T-helper 2 cell treated with Interferon-gamma antibody and Interleukin-4, amounts not matched to agents 5 μg/mL and 100 μg/mL, for 36 hours (primary cell): ENCODE measurements at places on chromosomes 1 and 21.
A peak's percentile ranks its signal among the peaks of the same experiment; 100 is the strongest.

DNA sequence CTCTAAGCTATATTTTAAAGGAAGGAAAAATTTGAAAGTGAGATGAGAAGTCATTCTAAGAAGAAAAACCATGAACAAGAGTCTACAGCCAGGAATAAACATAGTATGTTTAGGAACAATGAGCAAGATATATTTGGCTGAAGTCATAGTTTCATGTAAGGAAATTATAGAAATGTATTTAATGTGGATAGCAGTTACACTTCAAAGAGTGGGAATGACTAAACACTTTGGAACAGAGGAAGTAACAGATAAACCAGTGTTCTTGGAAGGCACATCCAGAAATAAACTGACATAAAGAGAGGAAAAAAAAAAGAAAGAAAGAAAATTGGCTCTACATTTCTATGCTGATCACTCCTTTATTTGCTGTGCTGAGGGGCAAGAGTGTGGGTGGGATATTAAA lies 18.0 kb downstream of the C8A start:
- no peak for DNase-seq

DNA sequence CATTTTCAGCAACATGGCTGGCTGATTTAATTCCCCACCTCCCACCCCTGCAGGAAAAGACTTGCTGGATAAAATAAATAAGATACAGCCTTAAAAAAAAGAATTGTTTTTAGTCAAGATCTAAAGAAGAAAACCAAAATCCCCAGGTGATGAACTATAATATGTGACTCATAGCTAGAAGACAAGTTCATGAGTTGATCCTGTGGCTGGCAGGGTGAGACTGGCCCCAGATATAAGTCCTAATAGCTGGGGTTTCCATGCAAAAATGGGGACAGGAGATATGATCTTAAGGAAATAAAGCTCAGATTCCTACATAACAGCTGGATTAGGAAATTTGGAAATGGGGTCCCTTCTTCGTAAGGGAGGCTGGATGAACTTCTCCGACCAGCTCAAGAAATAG lies 21.9 kb upstream of the RGSL1 start:
- DNase-seq = no peak

DNA sequence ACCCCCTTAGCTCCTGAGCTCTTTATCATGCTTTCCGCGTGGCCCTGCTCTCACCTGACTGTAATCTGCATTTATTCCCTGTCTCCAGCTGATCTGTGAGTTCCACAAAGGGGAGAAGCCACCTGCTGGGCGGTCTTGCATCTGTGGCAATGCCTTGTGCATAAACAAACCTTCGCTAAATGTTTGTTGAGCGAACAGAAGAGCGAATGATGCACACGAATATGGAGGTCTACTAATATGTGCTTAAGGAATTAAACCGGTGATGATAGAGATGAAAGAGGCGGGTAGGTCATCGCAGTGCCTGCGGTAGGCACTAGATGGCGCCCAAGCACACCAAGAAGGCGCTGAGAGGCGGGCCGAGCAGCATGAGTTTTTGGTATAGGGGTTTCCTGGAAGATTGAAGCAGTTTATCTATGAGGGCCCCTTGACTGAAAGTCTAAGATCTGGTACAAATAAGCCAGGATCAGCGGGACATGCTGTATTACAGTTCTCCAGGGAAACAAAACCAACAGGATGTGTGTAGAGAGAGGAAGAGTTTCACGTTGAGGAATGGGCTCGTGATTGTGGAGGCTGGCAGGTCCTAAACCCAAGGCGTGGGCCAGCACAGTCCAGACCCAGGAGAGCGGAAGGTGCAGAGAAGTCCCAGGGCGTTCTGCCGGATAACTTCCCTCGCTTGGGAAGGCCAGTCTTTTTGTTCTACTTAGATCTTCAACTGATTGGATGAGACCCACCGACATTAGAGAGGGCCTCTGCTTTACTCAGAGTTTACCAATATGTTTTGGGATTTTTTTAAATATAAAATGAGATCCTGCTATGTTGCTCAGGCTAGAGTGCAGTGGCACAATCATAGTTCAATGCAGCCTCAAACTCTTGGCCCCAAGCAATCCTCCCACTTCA lies 34.7 kb downstream of the TOMM20 start:
- DNase-seq = peak; percentile 76

DNA sequence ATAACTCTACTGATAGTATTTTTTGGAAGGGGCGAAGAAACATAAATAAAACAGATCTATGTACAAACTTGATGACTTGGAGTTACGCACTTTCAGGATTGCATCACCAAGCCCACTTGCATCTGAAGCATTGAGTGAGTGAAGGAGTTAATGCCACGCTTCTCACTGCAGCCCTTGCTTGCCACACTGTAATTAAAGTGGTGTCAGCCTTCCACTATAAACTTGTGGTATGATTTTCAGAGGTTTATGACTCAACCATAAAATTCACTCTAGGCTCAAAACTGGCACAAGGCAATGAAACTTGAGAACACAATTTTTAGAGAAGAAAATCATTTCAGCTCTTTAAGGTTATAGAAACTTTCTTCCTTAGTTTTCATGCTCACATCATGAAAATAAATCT lies 93.9 kb upstream of the PRMT6 start:
- DNase-seq = no peak

GRCh38 chr1:62038594-62039284 lies 155.9 kb upstream of the L1TD1 start:
- DNase-seq = no peak

DNA sequence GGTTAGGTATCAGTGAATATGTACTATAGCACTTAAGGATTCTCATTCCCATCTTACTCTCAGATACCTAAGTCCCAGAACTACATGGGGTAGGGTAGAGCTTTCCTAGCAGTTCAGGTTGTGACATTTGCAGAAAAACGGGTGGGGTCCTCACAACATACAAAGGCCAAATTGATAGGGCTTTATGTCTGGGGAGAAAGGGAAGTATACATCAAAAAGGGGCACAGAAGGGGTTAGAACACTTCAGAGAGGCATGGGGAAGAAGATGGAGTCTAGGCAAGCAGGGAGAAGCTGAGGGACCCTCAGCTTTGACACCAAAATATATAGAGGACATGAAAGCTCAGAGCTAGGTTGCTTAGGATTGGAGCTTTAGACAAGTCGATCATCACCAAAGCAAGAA lies 3.6 kb downstream of the UROD start:
- no peak for DNase-seq

DNA sequence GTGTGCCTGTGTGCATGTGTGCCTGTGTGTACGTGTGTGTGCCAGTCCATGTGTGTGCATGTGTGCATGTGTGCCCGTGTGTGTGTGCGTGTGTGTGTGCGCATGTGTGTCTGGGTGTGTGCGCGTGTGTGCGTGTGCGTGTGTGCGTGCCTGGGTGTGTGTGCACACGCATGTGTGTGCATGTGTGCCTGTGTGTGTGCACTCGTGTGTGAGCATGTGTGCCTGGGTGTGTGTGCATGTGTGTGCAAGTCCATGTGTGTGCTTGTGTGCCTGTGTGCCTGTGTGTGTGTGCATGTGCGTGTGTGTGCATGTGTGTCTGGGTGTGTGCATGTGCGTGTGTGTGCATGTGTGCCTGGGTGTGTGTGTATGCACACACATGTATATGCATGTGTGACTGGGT lies 28.7 kb upstream of the COL6A2 start:
- no peak for DNase-seq

DNA sequence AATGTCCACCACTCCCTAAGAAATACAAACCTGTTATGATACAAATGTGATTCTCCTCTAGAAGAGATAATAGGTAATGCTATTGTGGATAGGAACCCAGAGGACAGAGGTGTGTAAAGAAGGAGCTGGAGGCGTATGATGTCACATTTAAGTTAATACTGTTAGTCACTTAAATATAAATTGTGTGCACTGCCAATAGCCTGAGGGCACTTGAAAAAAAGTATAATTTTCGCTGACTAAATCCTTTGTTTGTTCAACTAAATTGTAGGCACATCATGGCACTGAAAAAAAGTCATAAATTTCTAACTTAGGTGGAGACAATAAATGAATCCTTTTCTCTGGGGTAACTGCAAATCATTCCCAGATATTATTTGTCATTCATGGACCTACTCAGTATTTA lies 4.4 kb downstream of the RCSD1 start:
- DNase-seq = no peak

DNA sequence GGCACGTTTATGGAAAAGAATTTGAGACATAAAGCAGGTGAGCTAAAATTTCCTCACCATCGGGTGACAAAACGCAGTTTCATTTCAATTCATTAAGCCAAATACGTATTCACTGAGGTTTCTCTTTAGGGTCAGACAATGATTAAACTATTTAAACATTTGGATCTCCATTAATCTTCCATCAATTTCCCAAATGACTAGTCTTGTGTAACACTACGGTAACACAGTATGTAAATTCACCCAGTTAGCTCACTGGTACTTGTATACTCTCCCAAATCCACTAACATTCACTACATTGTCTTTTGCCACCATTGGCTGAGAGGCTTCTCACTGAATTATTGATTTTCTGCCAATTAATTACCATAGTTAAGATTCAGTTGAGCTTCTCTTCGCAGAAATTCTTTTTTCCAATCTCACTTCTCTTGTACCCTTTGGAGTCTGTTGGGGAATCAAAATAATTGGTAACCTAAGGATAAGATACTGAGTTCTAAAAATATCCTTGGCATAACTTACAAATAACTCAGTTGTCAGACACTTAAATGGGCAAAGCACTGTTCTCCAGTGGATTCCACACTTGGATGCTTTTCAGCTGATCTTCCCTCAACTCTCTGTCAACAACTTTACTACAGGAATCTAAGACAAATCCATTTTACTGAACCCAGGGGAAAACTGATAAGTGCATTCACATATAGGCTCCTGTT lies 40.7 kb downstream of the SIPA1L2 start:
- no peak for DNase-seq

- no peak for DNase-seq
Measured at GRCh38 chr1:84840346-84840745, 52.7 kb downstream of the LPAR3 start.

GRCh38 chr1:50950396-50950795 lies 9.7 kb downstream of the FAF1 start:
- no peak for DNase-seq

DNA sequence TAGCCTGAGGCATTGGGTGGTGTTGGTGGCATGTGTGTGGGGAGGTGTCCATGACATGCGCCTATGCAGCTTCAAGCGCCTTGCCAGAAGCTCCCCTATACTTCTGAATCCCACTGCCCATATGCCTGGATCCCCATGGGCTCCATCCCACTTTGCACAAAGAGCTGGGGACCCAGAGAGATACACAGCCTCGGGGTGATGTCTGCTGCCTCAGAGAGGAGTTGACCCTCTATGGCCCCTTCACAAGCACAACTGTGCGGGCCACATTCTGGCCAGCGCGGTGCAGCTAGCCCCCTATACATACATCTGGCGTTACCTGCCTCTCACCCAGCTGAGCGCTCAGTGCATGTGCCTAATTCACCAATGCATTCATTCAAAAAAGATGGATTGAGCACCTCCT lies 9.6 kb upstream of the PTPRF start:
- DNase-seq = no peak

DNA sequence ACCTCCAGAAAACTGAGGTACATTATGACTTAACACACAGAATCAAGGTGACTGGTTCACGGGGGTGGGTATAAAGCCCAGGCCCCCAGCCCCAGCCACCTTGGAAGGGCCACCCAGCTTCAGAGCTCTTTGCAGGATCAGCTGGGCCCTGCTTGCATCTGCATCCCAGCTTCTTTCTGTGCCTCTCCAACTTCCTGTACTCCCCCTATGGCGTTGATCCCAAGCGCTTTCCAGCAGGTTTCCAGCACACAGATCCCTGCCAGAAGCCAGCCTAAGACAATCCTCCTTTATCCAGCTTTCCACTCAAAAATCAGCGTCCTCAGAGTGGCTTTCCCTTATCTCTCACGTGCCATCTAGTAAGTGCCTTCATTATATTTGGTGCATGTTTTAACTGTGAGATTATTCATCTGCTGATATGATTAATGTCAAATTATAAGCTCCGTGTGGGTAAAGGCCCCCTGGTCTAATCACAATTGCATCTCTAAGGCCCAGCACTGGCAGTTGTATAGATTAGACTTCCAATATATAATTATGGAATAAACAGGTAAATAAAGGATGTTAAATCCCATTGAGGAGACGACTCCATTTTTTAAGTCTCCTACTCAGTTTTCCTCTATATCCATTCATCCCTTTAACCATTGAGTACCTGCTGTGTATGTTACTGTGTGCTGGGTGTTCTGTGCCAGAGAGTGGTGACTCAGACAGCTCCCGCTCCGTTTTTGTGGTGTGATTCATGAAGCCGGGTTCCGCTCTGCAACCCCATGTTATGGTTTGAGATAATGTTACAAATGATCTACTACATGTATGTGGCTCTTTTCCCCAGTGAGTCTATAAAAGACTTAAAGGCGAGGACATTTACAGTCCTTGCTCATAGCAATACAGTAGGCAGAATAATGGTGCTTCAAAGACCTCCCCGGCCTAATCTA lies 387.6 kb downstream of the PCP4 start:
- DNase-seq = no peak

- DNase-seq = no peak
Measured at GRCh38 chr21:35381743-35382310, 332.7 kb upstream of the RUNX1 start.

DNA sequence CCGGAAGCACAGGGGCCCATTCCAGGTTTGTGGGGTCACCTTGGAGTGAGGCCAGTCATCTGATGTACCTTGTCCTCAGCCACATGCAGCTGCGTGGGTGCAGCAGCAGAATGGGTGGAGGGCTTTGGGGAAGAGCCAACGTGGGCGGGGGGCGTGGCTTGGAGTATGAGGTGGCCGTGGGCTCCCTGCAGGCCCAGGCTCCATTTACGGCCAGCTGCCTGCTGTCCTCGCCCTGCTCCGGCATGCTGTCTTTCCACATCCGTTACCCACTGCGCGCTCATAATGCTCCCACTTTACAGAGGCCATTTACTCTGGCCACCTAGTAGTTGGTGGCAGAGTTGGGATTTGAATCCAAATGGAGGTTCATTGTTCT lies 27.8 kb upstream of the TINAGL1 start:
- no peak for DNase-seq

DNA sequence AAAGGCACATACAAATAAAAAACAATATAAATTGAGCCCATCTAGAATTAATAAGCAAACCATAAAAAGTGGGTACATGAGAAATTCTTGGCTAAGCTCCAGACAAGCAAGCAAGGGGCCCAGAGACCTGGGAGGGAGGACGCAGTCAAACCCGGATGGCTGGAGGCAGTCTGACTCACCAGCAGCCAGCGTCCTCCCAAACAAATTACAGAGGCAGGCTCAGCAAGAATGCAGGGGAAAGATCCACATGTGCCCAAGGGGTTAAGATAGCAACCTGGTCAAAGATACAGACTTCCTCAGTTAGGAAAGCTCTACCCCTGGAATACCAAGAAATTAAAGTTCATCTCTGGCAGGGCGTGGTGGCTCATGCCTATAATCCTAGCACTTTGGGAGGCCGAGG lies 7.4 kb upstream of the TIAM1 start:
- DNase-seq = no peak
